Dermis blood vessel endothelial cell (primary cell): ENCODE measurements at places on chromosomes 12 and 14.
A peak's percentile ranks its signal among the peaks of the same experiment; 100 is the strongest.

DNA sequence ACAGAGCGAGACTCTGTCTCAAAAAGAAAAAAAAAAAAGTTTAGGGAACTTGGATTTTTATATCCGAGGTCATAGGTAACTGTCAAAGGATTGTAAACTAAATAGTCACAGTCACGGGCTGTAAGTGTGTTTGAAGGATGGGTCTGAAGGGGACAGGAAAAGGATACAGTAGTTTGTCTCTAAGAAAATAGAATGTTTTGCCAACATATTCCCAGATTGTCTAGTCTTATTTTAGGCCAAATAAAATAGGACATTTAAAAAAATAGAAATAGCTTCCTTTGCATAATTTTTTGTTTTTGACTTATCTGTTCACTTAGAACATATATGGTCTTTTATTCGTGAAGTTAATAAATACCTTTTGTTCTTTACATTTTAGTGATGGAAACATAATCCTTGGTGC is 24.2 kb upstream of the REP15 start:
- DNase-seq: no peak

GRCh38 chr14:24606297-24606696 is 3.2 kb downstream of the GZMH start:
- no peak for DNase-seq

- DNase-seq: no peak
Measured at GRCh38 chr12:104769144-104769561, 188.9 kb downstream of the SLC41A2 start.

GRCh38 chr14:68513838-68514607 is 278.8 kb downstream of the ZFP36L1 start:
- DNase-seq: no peak

DNA sequence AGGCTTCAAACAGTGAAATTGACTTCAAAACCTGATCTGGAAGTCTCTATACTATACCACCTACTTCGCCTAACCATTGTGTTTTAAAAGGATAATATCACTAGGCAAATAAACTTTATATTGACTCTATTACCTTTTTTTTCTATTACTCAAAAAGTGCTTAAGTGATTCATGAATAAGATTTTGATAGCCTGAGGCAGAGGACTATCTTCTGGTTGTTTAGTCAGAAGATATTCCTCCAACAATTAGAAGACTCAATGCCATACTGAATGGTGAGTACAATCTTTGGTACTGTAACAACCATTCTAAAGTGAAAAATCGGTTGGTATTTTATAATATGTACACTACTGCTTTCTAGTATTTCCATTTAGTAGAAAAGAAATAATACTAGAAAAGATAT is 22.8 kb downstream of the SLC6A15 start:
- DNase-seq: no peak

GRCh38 chr14:42224053-42224888 is 617.6 kb downstream of the LRFN5 start:
- DNase-seq: peak; percentile 47

GRCh38 chr12:5376591-5377207 is 55.2 kb upstream of the NTF3 start:
- DNase-seq: no peak

GRCh38 chr12:97756066-97756666 is 293.6 kb downstream of the RMST start:
- no peak for DNase-seq

DNA sequence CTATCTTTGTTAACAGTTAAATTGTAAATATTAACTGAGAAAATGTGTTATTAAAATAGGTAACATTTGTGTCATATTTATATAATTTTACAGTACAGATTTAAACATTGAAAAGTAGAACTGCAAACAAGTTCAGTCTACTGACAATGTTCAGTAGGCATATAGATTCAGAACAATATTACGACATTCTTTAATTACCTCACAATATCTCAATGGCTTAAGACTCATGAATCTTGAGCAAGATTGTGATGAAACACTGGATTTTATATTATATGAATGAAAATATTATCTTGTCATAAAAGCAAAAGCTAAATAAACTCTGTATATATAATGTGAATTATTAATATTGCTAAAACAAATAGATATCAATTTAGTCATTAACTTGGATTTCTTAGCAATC is 194.9 kb downstream of the ADAMTS20 start:
- no peak for DNase-seq

DNA sequence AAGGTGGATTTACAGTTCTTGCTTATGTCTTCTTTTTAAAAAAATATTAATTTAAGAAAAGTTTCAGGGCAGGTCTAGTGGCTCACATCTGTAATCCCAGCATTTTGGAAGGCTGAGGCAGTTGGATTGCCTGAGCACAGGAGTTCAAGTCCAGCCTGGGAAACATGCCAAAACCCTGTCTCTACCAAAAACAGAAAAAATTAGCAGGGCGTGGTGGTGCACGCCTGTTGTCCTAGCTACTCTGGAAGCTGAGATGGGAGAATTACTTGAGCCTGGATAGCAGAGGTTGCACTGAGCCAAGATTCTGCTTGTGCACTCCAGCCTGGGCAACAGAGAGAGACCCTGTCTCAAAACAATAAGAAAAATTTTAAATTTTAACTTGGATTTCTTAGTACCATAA is 5.4 kb upstream of the TAS2R46 start:
- DNase-seq: no peak

GRCh38 chr14:37318938-37319337 is 121.2 kb downstream of the MIPOL1 start:
- DNase-seq: no peak

- peak; percentile 8 for DNase-seq
Measured at GRCh38 chr14:67167420-67168109, 21.7 kb upstream of the GARIN2 start.

DNA sequence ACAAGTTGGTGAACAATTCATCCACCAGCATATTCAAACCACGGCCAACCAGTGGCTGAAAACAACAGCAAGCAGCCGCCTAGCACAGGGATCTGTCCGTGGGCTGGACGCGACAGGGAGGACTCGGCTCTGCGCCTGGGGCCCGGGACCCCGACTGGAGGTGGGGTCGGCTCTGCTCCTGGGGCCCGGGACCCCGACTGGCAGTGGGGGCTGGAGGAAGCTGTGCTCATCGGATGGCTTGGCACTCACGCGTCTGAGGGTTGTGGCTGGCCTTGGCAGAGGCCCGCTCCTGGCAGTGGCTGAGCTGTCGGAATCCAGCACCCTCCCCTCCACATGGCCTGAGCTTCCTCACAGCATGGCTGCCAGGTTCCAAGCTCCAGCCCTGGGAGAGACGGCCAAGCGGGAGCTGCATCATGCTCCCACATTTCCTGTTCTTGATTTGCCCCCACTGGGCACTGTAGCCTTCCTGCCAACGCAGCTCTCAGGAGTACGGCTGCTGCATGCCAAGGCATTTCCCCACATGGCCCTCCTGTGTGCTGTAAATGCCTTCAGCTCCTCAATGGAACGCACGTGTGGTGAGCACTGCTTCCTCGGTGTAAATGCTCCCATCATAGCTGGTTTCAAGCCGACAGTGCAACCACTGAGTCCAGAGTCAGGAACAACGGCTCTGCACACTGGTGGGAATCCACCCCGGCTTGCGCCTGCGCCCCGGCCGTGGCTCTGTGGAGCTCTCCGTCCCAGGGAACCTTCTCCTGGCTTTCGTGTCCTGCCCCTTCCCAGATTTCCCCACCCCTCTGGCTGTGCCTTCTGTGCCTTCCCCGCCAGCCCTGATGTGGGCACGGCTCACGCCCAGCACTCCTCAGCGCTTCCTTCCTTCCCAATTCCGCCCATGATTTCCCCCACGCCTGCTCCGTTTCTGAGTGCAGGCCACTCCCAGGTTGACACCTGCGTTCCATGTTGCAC is 7.3 kb upstream of the GALNT9 start:
- no peak for DNase-seq

DNA sequence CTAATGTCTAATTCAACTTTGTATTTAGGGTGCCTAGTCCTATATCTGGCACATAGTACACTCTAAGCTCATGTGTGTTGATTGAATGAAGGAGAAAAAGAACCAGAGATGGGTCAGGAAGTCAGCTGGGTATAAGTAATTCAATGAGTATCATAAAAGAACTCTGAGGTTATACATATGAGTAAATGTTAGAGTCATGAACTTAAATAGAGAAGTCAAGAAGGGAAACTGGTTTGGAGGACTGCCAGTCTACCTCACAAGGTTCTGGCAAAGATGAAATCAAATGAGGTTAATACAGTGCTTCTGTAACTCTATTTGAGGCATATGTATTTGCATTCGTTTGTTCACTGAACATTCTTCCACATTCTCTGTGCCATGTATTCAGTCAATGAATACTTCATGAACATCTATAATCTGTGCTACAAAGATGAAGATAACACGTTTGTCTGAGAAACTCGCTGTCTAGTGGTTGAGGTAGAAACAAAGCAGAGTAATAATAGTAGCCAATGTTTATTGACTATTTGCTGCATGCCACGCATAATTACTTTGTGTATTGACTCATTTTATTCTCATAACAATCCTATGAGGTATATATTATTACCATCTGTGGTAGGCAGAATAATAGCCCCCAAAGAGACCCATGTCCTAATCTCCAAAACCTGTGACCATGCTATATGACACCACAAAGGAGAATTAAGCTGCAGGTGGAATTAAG is 88.9 kb downstream of the PTGER2 start:
- DNase-seq: no peak

- peak; percentile 12 for DNase-seq
Measured at GRCh38 chr12:67669217-67669933, 20.8 kb downstream of the DYRK2 start.

DNA sequence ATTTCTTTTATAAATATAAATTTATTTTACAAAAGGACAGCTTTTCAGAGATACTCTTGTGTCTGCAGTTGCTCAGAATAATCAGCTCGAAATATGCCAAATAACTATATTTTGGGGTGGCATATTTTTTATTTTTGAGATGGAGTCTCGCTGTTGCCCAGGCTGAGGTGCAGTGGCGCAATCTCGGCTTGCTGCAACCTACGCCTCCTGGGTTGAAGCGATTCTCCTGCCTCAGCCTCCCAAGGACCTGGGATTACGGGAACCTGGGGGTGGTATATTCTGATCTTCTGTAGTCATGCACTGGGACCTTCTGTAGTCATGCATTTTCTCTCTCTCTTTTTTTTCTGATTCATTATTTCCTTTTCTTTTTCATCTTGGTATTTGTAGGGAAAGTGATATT is 135.0 kb upstream of the AMIGO2 start:
- no peak for DNase-seq

GRCh38 chr14:70807898-70808415 is 1.4 kb downstream of the MAP3K9 start:
- DNase-seq: no peak

DNA sequence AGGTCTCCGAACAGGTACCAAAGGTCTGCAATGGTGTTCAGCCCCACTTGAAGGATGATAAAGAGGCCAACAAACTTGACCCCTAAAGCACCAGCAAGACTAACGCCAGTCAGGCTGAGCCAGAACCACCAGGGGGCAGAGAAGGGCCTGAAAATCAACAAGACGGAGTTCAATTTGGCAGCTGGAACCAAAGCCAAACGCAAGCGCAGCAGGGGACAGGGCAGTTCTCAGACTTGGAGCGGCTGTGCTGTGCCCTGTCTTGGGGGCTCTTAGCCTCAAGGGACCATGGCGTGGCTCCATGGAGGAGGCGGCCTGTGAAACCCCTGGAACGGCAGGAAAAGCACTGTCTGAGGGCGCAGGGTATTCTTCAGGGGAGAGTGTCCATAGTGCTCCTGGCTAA is 19.6 kb downstream of the POMT2 start:
- peak; percentile 92 for DNase-seq

- no peak for DNase-seq
Measured at GRCh38 chr12:58087423-58088127, 146.2 kb downstream of the ATP23 start.
